ENCODE measurements at places on chromosomes 1 and 21. TPM values are rescaled to one million over a fixed set of nuclear protein-coding genes. Genes with fewer than 3 reads are reported as not detected.

GRCh38 chr1:117046781-117047180, 13.3 kb upstream of the TTF2 start:
- no peak overlapping the region for H3K4me3 ChIP-seq
- no peak overlapping the region for H3K27ac ChIP-seq
- H3K36me3 ChIP-seq = no peaks in the 10 kb centered on the region

The SERPINC1 gene
- total RNA-seq = not detected

DNA sequence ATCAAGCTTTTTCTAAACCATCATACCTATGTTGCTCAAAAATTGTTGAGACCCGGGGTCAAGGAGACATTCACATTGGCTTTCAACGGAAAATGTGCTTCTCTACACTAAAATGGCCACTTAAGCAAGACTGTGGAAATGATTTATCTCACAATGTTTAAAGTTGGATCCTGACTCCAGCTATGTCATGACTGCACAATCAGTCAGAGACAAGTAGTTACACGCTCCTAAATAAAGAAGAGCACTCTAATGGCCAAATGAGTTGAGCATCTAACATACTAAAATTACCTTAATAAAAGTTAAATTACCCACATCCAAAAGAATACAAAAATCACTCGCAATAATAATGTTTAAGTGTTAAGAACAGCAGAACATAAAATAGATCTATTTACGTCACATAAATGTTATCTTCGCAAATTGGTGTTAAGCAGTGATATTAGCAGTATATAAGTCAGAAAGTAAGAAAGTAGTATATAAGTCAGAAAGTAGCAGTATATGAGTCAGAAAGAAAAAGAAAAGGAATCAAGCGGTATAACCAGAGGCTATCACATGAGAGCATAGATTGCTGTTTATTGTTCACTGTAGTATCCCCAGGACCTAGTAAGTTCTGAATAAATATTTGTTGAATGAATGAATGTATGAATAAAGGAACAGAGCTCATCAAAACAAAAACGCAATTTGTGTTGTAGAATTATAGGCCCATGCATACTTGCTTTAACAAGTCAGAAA, 28.4 kb downstream of the ZNF281 start:
- no peak overlapping the region for H3K27ac ChIP-seq
- no peaks in the 10 kb centered on the region for H3K27me3 ChIP-seq
- no peaks in the 10 kb centered on the region for H3K36me3 ChIP-seq
- H3K4me3 ChIP-seq = no peak overlapping the region
- H3K4me1 ChIP-seq = peaks cover 24% of the 10 kb centered on the region
- DNase-seq = no peak

GRCh38 chr1:230137337-230137815, 70.3 kb downstream of the GALNT2 start:
- H3K27me3 ChIP-seq = no peaks in the 10 kb centered on the region
- no peak for DNase-seq
- H3K27ac ChIP-seq = no peak overlapping the region

The C1orf232 gene
- not detected for total RNA-seq
